NCI-H345 (cell line): ENCODE measurements at places on chromosomes 7 and 10.

- DNase-seq = no peak
Measured at GRCh38 chr7:375321-375831, 85.4 kb downstream of the FOXL3 start.

- DNase-seq = no peak
Measured at GRCh38 chr7:8923164-8923806, 489.9 kb downstream of the NXPH1 start.

DNA sequence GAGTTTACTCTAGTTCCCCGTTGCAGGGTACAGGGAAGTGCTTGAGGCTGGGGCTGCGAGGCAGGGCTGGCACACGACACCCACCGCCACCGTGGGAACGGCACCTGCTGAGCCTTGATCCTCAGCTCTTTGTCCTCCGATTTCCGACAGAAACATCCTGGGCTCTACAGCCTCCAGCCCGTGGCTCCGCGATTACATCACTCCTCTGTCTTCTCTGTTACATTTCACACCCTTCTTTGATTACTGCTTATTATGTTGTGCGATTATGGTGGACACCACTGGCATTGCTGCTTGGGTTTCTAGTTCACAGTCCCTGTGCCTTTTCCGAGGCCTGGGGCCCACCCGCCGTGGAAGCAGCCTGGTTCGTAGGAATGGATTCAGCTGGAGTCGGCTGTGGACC is 26.9 kb downstream of the FKBP6 start:
- DNase-seq = peak; percentile 19

DNA sequence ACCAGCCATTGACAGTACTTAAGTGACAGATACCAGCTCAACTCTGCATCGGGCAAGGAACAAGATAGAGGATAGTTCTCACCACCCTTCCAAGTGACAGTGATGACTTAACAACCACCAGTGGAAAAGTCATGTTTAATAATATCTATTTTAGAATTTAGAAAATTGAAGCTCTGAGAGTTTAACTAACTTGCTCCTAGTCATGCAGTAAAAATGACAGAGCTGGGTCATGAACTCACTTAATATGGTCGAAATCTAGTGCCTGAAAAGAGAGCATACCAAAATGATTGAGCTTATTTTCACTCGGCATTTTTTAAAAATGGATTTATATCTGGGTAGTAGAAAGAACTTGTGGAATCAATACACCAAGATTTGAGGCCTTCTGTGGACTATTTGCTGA is 367.8 kb upstream of the IGFBP3 start:
- no peak for DNase-seq

GRCh38 chr10:18059826-18060559 is 80.2 kb upstream of the CACNB2 start:
- DNase-seq = no peak

GRCh38 chr7:98458090-98458875 is 57.4 kb upstream of the BAIAP2L1 start:
- DNase-seq = no peak

GRCh38 chr10:814536-815302 is 116.8 kb downstream of the LARP4B start:
- no peak for DNase-seq
